ENCODE measurements at places on chromosomes 5 and 9.

GRCh38 chr5:75116856-75117255, 64.5 kb upstream of the GCNT4 start:
- DNase-seq: no peak

DNA sequence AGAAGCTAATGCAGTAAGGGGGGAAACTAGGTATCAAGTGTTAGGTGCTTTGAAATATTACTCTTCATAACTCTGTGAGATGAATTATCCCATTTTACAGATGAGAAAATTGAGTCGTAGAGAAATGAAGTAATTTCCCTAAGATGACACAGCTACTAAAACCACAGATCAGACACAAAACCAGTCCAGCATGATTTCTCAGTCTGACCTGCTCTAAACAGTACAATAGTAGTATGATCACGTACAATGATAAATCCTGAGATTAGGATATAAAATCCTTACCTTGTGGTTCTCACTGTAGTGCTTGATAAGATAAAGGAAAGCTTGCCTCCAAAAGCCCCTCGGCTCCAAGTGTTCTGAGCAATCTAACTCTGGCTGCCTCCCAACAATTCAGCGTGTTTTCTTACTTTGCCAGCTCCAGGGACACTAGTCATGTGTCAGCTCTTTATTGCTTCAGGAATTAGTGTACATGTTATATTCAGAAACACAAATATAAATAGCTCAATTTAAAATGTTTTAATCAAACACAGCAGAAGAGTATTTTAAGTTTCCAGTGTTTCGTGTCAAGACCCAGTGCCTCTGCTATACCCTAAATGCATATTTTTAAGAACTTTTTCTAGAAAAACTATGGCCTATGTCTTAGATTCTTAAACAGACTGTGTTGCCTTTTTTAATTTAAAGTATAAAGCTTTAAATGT, 243.6 kb downstream of the DENND1A start:
- DNase-seq: no peak

DNA sequence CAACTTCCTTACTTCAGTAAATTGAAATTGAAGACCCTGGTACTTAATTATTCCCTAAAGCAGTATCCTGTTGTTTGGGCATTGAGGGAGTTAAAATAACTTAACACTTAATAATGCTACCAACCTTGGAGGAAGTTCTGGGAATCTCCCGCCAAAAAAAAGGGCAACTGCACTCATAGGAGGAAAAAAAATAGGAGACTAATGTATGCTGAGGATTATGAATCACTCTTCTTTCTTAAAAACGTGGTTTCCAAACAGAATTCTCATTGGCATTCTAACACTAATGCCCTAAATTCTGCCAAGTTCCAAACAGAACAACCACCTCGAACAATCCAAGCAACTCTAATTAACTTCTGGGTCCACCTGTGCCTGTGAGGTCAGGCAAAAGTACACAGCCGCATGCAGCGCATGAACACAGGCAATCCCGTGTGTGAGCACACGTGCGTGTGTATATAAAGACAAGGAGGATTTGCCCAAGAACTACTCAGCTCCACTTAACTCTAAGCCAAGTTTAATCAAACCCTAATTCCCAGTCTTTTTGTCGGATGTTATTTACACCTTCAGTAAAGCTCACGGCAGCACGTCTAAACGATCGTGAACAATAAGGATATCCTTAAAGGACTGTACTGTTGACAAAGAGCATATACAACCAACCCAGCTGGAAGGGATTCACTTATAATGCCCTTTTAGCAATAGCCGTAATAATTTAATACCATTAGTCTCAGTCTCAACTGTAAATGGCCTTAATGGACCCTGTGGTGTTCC, 78.4 kb downstream of the EBF1 start:
- no peak for DNase-seq

GRCh38 chr9:126420643-126421564, 94.3 kb downstream of the MVB12B start:
- no peak for DNase-seq

- no peak for DNase-seq
Observed at GRCh38 chr5:53411388-53411787, 69.0 kb upstream of the FST start.

- DNase-seq: no peak
Observed at GRCh38 chr5:143752165-143752850, 59.7 kb upstream of the HMHB1 start.

DNA sequence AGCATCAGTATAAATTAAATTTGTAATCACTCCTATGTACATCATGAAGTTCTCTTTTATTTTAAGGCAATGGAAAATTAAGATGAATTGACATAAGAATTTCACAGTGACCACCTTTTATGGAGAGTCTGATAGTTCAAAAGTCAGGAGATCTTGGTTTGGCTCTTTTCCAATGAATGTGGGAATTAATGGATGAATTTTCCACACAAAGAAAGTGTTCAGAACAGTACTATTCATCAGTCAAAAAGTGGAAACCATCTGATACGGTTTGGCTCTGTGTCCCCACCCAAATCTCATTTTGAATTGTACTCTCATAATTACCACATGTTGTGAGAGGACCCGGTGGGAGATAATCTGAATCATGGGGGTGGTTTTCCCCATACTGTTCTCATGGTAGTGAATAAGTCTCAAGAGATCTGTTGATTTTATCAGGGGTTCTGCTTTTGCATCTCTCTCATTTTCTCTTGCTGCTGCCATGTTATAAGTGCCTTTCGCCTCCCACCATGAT, 24.5 kb downstream of the CCDC125 start:
- DNase-seq: no peak

- DNase-seq: no peak
Observed at GRCh38 chr9:102124465-102124864, 386.0 kb upstream of the GRIN3A start.

DNA sequence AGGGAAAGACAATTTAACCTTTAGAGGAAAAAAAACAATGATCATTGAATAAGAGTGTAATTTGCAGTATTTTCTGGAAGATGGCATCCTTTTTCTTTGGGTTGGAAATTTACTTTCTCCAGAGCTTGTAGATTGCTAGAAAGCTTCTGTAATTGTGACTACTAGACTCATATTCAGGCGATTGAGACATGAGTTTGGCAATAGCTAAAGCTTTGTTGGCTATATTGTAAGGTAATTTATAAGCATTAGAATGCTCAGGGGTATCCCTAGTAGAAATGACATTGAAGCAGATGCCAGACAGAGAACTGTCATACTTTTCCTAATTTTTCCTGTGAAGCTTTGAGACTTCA, 115.3 kb downstream of the UNC13B start:
- DNase-seq: no peak

- no peak for DNase-seq
Observed at GRCh38 chr5:9930156-9930555, 300.0 kb upstream of the TAS2R1 start.

DNA sequence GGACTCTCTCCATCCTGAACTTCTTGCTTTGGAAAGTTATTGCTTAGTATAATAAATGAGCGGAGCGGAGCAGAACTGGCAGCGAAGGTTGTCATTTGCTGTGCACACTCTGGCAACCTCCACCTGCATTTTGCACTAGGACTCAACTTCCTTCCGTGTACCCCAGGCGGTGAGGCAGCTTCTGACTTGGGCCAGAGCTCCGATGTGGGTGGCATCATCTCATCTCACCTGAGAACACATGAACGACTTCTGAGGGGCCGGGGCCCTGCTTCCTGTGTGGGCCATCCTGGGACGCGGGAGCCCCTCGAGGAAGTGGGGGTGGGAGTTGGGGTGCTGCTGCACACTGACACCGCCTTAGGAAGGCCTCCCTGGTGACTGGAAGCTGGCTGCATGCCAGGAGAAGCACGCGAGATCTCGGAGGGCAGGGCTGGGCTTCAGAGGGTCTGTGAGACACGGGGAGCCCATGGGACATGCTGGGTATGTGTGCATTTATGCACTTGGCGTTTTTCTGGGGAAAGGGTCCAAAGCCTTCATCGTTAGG, 56.5 kb upstream of the COL5A1 start:
- DNase-seq: no peak

- no peak for DNase-seq
Observed at GRCh38 chr5:133348406-133348805, 263.9 kb downstream of the FSTL4 start.

GRCh38 chr9:129221233-129221632, 43.2 kb upstream of the IER5L start:
- DNase-seq: peak; percentile 20

- no peak for DNase-seq
Observed at GRCh38 chr9:134565316-134565915, 76.2 kb upstream of the COL5A1 start.

DNA sequence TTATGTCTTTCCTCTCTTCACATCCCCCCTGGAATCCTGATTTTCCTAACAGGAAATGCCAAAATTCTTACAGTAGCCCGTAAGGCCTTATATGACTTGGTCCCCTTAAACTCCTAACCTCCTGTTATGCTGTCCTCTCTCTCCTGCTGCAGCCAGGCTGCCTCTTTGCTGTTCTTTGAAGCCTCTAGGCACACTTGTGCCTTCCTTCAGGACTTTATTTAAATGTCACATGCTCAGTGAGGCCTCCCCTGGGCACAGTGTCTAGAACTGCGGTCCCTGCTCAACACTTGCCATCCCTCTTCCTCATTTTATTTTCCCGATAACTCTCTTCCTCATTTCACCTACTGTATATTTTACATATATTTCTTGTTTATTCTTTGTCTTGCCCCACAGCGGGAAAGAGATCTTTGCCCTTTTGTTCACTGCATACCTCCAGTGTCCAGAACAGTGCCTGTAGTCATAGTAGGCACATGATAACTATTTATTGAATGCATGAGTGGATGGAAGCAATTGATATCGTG, 5.5 kb upstream of the SHB start:
- no peak for DNase-seq

DNA sequence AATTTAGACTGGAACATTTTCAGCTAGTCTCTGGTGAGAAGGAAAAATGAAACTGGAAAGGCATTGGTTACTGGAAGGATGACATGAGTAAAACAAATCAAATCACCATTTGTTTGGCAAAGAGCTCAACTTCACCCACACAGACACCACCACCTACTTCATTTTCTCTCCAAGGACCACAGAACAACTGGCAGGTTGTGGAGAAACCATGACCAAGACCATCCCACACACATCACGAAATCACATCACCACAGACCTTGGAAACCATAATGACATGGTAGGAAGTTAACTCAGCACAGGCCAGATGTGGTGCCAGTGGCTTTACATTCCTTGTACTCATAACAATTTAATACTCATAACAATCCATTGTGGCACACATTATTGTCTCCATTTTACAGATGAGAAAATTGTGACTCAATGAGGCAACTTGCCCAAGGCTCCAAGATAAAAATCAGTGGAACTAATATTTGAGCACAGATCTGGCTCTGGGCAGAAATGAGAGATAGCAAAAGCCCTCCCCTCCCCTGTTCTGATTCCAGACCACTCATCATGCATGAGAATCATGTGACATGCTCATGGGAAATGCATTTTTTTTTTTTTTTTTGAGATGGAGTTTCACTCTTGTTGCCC, 7.5 kb downstream of the OR1K1 start:
- no peak for DNase-seq

DNA sequence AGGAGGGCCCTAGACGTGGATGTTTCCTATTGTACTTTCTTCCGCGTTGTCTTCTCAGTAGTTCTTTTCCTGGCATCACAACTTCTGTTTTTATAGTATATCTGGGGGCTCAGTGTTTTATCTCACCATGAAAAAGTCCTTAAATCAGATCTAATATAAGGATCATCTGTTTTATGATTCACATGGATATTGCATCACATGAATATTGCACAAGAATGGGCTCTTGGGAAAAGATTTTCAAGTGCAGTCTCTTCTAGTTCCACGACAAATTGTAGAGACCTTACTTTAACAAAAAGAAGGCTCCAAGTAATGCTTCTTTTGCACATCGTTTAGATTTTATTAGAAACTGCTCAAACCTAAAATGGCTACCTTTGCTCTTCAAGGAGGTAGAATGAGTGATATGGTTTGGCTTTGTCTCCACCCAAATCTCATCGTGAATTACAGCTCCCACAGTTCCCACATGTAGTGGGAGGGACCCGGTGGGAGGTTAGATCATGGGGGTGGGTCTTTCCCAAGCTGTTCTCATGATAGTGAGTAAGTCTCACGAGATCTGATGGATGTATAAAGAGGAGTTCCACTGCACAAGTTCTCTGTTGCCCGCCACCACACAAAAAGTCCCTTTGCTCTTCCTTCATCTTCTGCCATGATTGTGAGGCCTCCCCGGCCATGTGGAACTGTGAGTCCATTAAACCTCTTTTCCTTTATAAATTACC, 53.7 kb upstream of the FAM120A start:
- no peak for DNase-seq

DNA sequence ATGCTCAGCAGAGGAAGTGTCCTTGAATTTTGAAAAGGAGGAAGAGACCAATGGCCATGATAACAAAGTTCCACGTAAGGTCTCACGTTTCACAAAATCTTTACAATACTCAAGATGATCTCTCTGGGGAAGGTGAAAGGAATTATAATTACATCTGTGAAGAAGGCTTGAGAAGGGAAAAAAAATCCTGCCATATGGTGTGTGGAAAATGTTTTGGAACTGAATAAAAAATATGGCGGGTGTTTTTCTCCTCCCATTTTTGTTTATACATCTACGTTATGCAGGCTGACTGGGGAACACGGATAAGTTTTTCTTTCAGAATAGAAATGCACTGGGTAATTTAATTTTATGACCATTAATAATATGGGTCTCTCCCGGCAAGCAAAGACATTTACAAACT, 425.6 kb upstream of the BRINP1 start:
- no peak for DNase-seq

- no peak for DNase-seq
Observed at GRCh38 chr5:60185231-60186099, 291.9 kb upstream of the PDE4D start.

DNA sequence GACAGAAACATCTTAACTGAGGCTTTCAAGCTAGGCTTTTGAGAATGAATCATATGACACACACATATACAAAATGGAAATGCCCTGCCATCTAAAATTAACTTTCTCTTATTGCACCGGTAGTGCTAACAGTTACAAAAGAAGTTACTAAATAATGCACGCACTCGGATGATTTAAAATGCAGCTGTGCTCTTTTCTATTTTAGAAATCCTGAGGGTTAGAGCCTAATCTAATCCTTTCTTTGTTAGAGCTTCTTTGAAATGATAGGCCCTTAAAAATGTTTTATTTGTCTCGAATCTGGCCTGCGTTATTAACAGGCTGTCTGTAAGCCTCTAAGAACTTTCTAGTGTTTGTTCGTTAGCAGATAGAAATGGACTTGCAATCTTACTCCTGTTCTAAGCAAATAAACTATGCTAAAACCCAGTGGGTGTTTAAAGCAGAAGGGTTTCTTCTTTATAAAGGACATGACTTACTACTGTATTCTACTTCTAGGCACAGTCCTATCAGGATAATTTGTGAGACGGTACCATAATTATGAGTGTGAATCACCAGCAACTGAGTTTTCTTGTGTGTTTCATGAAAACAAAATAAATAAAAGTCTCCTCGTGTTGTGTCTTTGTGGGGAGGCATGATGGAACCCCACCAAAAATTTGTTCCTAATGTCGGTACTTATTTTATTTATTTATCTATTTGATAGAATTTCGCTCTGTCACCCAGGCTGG, 69.2 kb upstream of the MYO10 start:
- no peak for DNase-seq

GRCh38 chr9:19255821-19256220, 25.3 kb downstream of the DENND4C start:
- DNase-seq: no peak

All from hematopoietic multipotent progenitor cell treated with erythropoietin and hydrocortisone succinate and interleukin-3 and kit ligand, for 6 days (in vitro differentiated cells).